Tongue (tissue), 3 donors: ENCODE measurements at places on chromosomes 7 and 10. TPM values are rescaled to one million over a fixed set of nuclear protein-coding genes. Genes with fewer than 3 reads are reported as not detected.
A peak's percentile ranks its signal among the peaks of the same experiment; 100 is the strongest.

The ZPBP gene
- not detected for total RNA-seq

The LRRC61 gene
- total RNA-seq: 6.3 TPM

DNA sequence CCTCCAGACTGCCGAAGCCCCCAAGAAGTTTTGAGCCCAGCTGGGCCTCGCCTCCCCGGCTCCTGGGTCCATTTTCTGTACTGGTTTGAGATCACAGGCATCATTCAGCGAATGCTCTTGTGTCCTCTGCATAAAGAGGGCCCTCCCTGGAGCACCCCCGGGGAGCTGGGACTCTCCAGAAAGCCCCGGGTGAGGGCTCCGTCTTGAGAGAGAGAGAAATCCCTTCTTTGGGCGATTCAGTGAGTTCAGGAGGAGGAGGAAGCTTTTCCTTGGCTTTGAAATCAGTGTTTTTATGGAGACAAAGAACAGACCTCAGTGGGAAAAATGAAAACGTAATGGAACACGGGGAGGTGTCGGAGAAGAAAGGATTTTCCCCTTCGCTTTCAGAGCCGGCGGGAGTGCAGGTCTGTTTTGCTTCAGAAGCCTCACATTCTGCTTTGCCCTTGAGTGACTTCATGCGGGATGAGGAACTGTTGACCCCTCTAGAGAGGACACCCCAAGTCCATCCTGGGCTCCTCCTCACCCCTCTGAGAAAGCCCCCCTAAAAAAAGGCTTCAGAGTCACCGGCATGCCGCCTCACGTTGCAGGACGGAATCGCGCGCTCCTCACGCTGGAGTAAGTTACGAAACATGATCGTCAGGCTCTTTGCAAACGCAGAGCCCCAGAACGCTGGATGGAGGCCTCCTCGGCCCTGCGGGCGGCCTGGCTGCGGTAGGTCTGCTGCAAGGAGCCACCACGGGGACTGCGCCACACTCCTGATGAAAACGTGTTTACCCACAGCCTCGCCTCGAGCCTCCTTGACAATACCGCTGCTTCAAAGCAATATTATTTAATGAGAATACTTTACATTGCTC lies 8.5 kb upstream of the AP5Z1 start:
- DNase-seq: peak; percentile 77

- DNase-seq: peak; percentile 76
These were observed 1.0 kb upstream of the FAM20C start for GRCh38 chr7:191105-191980.

The COBL gene
- total RNA-seq: 87.7 TPM

The CPXM2 gene
- 7.8 TPM for total RNA-seq

- DNase-seq: no peak
These were observed 19.6 kb downstream of the PTPRE start for GRCh38 chr10:127926455-127926854.

GRCh38 chr7:33981226-33981625 lies 75.9 kb downstream of the BMPER start:
- DNase-seq: no peak

The ANKRD30A gene
- total RNA-seq: not detected

The SEPTIN7 gene
- 362 TPM for total RNA-seq

- DNase-seq: peak; percentile 70
These were observed at the start of gene PAPSS2 for GRCh38 chr10:87659571-87660483. PAPSS2 (plus strand) TSS chr10:87659878; CDS start chr10:87659982, 104 bp downstream.

The OR2A1 gene
- 0.10 TPM for total RNA-seq

DNA sequence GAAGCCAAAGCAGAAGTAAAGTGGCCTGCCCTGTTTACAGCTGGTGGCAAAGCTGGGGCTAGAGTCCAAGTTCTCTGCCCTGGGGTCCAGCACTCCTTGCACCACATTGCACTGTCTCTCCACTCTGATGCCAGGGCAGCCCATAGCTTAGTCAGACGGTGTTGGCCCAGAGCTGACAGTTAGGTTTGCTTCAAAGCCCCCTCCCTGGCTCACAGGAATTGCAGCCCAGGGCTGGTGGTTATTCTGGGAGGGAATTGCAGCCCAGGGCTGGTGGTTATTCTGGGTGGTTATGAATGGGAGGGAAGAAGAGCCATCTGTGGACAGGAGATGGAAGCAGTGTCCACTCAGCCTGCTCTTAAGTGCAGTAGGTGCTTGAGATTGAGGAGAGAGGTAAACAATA lies 88.9 kb downstream of the SCRN1 start:
- DNase-seq: no peak

GRCh38 chr7:45073031-45073785 lies 15.6 kb downstream of the NACAD start:
- DNase-seq: no peak

- DNase-seq: no peak
These were observed 313.1 kb upstream of the RNF32 start for GRCh38 chr7:156327474-156327873.

- DNase-seq: no peak
These were observed 49.2 kb upstream of the SFMBT2 start for GRCh38 chr10:7460006-7460405.

The DPY19L1 gene
- 26.6 TPM for total RNA-seq

- DNase-seq: peak; percentile 12
These were observed 642.2 kb downstream of the SH2D4B start for GRCh38 chr10:81179805-81180452.

DNA sequence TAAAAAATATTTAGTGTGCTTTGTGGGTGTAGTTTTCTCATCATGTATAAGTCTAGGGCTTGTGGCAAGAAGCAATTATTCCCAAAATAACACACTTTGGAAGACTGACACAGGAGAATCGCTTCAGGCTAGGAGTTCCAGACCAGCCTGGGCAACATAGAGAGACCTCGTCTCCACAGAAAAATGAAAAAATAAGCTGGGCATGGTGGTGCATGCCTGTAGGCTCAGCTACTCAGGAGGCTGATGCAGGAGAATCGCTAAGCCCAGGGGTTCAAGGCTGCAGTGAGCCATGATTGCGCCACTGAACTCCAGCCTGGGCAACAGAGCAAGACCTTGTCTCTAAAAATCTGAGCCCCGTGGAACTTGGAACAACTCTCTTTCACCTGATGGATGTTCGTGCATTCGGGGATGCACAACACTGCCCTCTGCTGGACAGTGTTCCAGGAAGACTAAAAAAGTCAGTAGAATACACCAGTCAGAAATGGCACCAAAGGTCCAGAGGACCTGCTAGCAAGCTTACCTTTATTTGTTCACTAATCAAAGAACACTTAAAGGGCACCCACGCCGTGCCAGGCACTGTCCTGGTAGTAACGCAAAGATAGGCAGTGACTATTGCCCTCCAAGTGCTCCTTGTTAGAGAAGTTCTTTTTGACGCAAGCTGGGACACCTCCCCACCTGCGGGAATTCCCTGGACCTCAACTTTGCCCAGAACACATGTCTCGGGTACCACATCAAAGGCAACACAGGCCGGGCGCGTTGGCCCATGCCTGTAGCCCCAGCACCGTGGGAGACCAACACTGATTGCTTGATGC lies 81.9 kb upstream of the CALN1 start:
- peak; percentile 85 for DNase-seq

GRCh38 chr7:88686468-88687229 lies 72.9 kb upstream of the ZNF804B start:
- no peak for DNase-seq

The CCDC3 gene
- total RNA-seq: 15.0 TPM

DNA sequence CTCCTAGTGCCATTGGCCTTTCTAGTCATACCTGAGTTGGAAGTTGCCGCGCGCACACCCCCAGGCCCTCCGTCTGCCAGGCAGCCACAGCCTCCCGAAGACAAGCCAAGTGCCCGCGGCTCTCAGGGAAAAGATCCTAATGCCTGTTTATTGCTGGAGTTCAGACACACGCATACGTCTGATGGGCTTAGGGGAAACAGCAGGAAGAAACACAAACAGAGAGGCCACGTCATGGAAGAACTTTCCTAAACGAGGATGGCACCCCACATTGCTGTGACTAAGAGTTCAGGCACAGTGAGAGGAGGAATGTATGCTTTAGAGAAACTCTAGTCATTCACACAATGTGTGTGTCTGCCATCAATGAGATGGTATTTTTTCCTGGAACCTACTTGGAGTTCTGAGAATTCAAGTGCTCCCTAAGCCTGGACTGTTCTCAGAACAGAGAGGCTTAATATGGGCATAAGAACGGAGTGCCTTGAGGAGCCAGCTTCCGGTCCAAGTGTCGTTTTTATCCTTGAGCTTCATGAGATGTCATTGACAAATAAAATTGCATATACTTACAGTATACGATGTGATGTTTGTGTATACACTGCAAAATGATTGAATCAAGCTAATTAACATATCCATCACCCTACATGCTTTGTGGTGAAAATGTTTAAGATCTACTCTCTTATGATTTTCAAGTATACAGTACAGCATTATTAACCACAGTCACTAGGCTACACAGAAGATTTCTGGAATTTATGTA lies 11.6 kb upstream of the RBP3 start:
- DNase-seq: no peak

DNA sequence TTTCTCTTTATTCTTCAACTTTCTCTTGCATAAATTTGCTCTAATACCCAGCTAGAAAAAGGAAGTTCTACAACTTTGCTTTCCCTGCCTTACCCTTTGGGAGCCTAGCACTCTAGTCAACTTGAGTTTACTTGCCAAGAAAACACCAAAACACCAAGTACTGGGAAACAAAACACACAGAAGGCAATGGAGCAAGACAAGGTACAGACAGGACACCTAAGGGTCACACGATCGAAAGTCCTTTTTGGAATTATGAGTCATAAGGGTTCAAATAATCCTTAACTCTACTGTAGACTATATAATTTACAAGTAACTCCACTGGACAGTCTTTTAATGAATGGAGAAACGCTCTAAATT lies 42.6 kb upstream of the ANAPC16 start:
- no peak for DNase-seq

DNA sequence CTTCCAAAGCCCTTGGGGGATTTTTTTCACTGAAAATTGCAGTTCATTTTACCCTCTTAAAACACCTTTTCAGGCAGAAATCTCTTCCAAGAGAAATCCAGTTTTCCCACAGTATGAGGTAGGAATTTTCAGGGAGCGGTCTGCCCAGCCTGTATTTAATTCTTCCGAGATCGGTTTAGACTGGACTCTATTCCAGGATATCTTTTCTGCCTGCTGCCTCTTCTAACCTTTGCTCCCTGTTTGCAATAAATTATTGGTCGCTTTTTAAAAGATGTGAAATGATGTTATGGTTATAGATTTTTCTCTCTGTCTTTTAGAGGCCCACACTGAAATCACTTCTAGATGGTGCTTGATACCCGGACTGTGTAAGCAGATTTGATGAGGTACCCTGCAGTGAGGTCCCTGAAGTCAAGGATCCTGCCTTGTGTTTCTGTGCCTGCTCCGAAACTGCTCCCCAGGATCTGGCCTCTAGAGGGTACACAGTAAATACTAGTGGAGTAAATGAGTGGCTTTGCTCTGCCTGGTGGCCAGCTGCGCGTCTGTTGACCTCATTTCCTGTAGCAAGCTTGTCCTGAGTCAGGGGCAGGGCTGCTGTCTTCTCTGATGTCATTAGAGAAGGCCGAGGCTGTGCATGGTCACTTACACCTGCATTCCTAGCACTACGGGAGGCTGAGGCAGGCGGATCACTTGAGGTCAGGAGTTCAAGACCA lies 191.6 kb downstream of the FANK1 start:
- DNase-seq: no peak

DNA sequence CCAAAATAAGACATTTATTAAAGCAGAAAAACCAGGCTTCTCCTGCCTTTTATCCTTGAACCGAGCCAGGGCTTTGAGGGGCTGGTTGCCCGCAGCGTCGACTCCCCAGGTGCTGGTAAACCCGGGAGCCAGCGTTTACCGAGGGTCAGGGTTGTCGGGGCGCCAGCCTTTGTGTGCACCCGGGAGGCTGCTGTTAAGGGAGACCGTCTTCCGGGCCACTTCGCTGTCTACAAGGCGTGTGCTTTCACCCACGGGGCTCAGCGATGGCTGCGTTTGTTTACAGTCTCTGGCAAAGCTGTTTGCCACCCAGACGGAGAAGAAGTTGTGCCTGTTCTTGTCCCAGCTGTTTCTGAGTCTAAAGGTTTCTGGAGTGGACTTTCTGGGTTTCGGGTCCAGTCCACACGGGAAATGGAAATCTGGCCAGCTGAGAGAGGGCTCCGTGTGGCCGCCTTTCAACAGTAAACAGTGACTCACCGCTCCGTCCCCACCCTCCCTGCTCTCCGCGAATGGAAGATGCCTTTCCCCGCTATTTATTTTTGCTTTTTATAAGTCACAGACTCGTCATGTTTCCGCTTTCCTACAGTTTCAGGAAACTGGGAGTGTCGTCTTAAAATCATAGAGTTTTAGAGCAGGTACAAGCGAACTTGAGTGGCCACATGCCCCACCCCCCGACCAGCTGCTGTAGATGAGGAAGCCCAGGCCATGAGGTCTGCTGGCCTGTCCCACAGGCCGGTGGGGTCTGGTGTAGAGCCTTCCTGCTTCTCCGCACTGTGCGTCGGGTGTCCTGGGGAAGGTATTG lies 2.2 kb downstream of the MAFK start:
- DNase-seq: peak; percentile 81

DNA sequence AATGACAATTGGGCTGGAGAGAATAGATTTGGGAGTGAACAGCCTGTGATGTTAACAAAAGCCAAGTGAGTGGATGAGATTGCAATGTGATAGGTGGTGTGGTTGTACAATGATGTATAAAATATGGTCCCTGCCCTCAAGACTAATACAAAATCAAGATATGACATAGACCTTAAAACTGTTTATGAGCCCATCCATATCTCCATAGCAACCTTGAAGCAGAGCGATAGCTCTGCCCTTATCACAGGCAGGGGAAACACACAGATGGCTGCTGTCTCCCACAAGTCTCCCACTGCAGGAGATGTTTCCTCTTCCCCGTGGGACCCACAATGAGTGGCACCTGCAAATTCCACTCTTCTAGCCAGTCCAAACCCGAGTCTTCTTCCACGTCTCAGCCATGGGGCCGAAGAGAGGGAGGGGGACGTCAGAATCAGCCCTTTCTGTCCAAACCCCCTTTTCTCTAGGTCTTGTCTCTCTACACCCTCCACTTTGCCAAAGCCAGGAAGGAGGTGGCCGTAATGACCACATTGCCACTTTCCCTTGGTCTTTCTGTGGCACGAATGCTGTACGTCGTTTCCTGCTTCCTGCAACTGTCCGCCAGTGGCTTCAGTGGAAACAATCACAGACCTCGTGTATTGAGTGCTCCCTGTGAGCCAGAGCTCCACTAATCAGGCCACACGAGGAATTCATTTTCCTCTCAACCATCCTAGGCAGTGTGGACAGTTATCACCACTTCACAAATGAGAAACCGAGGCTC lies 7.5 kb upstream of the TBXAS1 start:
- DNase-seq: no peak
